GM19239 (cell line): ENCODE measurements at places on chromosomes 4 and X.

DNA sequence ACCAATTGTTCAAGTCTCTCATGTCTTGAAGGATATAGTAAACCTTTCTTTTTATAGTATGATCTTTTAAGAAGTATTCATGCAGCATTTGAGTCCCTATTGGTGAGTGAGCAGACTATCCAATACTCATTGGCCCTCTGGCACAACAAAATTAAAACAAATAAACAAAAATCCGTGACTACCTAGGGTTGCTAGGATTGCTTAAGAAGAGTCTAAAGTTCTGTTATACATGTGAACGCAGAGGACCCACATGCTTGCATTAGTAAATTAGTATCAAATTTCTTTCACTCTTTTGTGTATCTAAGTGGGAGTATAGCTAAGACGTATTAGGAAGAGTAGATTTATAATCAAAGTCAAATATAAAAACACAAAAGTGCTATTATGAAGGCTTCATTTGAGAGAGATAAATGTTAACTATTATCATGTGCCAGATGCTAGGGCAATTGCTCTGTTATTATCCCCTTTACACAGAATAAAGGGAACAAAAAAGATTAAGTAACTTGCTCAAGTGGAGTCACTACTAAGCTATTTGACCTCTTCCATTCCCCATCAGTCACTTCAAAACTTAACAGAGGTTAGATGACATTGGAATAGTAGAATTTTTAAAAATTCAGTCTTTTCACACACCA, 29.2 kb upstream of the LARP1B start:
- DNase-seq: no peak

- no peak for DNase-seq
Observed at GRCh38 chr4:73417973-73418372, 13.9 kb downstream of the ALB start.

DNA sequence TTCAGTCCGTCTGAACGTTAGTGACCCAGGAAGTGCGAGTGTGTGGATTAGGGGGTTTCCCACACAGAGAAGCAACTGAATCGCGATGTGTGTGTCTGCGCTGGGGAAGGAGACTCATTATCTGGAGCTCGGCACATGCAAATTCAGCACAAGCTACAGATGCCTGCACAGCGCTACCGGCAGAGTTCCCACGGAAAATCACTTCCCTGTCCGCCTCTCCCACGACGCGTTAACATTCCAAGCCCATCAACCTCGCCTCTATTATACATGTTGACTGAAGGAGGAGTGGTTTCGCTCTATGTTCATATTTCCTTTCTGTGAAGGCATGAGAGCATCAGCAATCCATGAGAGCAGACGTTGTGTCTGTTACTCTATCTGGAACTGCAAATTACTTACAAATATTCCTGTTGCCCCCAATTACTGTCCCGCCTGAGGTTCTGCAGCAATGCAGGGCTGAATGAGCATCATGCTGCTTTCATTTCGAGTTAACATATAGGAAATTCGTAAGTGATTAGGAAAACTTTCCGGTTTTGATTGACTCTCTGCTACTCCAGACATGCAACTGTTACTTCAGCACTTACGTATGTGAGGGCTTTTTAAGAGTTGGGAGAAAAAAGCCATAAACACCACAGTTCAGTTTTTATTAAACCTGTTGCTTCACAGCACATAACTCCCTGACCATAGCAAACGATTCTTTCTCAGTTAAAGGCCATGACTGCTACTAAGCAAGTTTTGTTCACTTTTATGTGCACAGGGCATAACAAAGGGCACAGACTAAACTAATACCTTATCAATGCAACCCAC, 15.0 kb upstream of the MTNR1A start:
- no peak for DNase-seq

GRCh38 chr4:142036795-142037583, 400.6 kb downstream of the IL15 start:
- no peak for DNase-seq

- DNase-seq: no peak
Observed at GRCh38 chrX:47831788-47832187, 4.9 kb upstream of the ZNF81 start.

DNA sequence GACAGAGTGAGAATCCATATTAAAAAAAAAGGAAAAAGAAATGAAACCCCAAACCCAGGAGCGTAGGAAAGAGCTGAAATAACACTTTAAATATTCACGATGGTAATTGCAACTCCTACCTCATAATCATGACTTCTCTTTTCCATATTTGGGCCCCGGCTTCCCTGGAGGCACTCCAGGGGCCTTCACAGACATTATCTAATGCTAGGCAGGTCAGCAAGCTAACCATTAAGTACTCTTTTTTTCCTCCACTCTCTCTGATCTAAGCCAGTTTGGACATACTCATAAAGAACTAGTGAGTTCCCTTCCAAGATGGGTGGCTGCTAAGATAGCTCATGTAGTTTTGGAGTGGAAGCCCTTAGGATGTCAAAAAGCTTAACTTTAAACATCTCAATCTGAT, 83.2 kb downstream of the SH3KBP1 start:
- no peak for DNase-seq

GRCh38 chr4:61442936-61443335, 242.8 kb downstream of the ADGRL3 start:
- DNase-seq: no peak

DNA sequence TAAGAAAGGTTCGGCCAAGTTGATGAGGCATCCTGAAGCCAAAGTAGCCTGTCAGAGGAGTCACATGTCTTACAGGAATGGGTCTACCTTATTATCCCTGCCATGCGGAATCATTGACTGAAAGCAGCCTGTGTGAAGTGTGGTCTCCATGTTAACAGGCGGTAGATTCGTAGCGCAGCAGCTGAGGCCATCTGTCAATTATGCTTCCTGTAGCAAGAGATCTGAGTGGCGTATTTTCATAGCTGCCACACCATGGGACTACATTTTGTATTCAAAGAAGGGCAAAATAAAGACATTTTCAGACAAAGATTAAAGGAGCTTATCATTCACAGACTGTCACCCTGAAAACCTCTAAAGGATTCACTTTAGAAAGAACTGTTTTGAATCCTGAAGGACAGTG, 11.2 kb upstream of the MED14 start:
- no peak for DNase-seq

GRCh38 chr4:83205760-83206159, 78.8 kb downstream of the COQ2 start:
- no peak for DNase-seq

- DNase-seq: no peak
Observed at GRCh38 chrX:132676102-132676501, 187.3 kb upstream of the MBNL3 start.

- no peak for DNase-seq
Observed at GRCh38 chrX:49064303-49064702, 5.5 kb downstream of the CCDC120 start.

- no peak for DNase-seq
Observed at GRCh38 chr4:152352215-152352614, 183.7 kb downstream of the FBXW7 start.

GRCh38 chr4:95715830-95716229, 124.1 kb upstream of the PDHA2 start:
- no peak for DNase-seq

DNA sequence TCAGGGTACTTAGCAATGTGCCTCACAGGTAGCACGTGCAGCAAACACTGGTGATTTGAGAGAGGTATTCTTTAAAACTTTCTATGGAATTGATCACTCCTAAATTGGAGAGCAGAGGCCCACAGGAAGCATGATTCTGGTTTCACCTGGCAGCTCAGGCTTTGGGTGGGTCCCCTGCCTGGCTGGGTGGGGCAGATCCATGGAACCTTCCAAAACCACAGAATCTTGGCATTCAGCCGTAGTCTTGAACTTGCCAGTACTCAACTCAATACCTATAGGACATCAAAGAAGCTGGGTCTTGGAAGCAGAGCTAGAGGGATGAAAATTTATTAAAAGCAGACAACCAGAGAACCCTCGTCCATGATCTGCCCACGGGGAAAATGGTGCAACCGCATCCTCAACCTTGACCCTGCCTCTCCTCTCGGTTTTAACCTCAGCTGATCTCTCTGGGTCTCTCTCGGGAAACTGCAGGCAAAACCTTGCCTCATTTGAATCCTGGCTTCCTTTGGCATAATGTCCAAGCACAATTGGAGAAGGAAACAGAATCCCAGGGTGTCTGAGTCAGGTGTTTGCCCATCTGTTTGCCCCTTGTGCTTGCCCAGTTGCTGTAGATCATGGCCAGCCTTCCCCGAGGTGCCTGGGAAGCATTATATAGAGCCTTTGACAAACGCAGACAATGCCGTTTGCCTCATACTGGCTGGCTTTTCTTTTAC, 22.9 kb downstream of the OTOP1 start:
- no peak for DNase-seq

- no peak for DNase-seq
Observed at GRCh38 chr4:82284475-82284857, 89.3 kb downstream of the HNRNPD start.

DNA sequence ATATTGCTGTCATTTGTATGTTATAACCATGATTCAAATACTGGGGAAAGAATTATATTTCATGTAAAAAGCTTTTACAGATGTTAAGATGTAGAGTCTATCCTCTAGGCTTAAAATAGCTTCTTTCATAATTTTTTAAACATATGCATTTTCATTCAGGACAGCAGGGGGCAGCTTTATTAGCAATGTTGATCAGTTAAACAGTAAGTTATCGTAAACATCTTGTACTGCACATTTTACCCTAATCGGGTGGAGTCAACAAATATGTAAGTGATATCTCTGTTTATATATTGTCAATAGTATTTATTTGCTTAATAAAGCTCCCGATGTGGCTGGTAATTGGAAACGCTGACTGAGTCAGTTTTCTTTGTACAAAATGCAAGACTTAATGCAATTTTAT, 142.5 kb upstream of the MED14 start:
- DNase-seq: no peak

DNA sequence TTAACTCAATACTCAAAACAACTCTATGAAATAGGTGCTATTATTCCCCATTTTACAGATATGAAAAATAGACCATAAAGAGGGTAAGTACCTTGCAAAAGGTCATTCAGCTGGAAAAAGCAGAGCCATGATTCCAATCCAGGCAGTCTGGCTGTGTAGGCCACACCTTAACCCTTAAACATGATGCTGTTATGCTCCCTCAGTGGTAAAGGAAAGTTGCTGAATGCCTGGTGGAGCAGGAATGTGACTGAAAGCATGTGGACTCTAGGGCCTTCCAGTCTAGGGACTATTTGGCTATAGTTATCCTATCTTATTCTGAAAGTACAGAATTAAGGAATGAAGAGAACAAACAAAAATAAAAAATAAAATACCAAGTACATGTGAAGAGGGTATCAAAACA, 19.6 kb downstream of the RP2 start:
- DNase-seq: no peak

- DNase-seq: no peak
Observed at GRCh38 chr4:76990288-76991080, 40.9 kb downstream of the SEPTIN11 start.

DNA sequence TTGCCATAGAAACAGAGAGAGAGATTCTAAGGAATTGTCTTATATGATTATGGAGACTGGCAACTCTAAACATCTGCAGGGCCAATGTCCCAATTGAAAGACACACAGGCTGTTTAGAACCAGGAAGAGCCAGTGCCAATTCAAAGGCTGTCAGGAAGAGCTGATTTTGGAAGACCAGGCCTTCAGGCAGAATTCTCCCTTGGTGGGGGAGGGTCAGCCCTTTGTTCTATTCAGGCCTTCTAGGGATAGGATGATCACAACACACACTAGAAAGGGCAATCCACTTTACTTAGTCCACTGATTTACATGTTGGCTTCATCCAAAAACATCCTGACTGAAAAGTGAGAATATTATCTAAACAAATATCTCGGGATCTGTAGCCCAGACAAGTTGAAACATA, 15.2 kb downstream of the C4orf46 start:
- DNase-seq: no peak

DNA sequence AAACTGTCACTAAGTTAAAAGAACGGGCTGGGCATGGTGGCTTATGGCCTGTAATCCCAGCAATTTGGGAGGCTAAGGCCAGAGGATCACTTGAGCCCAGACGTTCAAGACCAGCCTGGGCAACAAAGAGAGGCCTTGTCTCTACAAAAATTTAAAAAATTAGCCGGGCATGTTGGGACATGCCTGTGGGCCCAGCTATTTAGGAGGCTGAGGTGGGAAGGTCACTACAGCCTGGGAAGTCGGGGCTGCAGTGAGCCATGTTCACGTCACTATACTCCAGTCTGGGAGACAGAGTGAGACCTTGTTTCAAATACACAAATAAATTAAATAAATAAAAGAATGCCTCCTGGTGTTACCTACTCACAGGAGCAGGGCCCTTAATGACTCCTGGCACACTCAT, 69.5 kb downstream of the APBB2 start:
- no peak for DNase-seq

DNA sequence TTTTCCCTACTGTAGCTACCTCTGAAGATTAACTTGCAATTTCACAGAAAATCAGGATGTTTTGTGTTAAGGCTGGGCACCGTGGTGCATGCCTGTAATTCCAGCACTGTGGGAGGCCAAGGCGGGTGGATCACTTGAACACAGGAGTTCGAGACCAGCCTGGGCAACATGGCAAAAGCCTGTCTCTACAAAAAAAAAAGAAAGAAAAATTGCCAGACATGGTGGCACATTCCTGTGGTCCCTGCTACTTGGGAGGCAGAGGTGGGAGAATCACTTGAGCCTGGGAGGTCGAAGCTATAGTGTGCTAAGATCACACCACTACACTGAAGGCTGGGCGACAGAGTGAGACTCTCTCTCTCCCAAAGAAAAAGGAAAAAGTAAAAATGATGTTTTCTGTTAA, 27.4 kb downstream of the APELA start:
- DNase-seq: no peak

GRCh38 chr4:85128246-85129204, 162.0 kb upstream of the WDFY3 start:
- DNase-seq: no peak

- peak; percentile 36 for DNase-seq
Observed at GRCh38 chr4:110211007-110211769, 12.8 kb upstream of the ELOVL6 start.

DNA sequence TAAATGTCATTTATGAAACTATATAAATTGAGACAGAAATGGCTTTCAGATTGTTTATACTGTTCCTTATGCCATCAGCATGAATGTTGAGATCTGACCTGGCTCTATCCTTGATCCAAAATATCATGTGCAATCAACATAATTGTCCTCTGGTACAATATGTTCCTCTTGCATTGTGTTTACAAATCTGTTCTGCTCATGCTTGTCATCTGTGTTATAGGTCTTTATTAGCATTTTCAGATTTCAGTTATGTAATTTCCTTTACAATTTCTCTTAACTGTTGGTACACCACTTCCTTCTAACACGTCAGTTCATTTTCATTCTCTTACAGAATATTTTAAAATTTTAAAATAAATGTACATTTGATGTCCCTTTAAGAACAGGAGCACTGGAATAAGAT, 1.6 kb downstream of the HPGD start:
- DNase-seq: no peak

GRCh38 chr4:150769248-150769647, 187.3 kb downstream of the MAB21L2 start:
- no peak for DNase-seq

DNA sequence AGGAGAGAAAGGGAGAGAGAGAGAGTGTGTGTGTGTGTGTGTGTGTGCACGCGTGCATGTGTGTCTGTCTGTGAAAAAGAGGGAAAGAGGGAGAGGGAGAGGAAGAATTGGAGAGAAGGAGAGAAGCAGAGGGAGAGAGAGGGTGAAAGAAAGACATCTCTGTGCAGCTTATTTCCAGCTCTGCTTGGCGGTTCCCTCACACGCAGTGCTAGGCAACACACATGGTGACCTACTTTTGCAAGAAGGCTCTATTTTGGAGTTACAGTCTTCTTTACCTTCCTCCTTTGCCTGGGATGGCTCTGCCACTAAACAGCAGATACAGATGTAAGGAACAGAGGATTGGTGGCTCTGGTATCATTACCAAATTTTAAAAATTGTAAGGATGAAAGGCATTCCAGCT, 40.1 kb downstream of the SLC16A2 start:
- no peak for DNase-seq

- no peak for DNase-seq
Observed at GRCh38 chr4:82201805-82202641, 171.8 kb downstream of the HNRNPD start.
